ENCODE measurements at places on chromosomes 7 and 10.
A peak's percentile ranks its signal among the peaks of the same experiment; 100 is the strongest.

DNA sequence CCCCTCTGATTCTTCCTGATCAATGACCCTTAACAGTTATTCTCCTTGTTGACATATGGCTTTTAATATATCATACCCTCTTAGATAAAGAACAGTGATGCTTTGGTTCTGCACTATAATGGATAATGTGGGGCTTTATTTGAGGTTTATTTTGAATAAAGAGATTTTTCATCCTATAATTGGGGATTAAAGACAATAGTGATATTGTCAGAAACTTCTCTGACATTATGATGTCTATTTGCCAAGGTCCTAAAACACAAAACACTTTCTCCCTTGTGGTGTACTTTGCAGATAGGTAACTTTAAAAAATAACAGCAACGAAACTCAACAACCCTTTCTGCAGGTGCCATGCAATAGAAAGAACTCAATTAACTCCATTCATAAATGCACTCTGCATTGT is 243.6 kb upstream of the RHOBTB1 start:
- no peak for DNase-seq

DNA sequence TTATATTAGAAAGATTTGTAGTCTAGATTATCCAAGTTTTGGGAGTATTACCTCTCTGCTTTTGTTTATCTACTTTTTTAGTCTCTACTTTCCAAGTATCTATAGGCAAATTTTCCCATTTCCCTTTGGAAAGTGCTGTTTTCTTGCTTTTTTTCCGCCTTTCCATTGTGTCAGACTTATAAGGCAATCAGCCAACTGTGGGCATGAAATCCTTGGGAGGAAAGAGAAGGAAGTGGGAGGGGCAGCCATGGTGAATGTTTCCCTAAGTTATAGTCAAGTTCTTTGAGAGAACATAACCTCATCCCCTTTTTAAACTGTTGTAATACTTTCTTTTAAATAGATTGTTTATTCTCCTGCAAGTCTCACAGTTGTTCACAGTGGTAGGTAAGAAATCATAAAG is 52.6 kb downstream of the PTEN start:
- DNase-seq = no peak

DNA sequence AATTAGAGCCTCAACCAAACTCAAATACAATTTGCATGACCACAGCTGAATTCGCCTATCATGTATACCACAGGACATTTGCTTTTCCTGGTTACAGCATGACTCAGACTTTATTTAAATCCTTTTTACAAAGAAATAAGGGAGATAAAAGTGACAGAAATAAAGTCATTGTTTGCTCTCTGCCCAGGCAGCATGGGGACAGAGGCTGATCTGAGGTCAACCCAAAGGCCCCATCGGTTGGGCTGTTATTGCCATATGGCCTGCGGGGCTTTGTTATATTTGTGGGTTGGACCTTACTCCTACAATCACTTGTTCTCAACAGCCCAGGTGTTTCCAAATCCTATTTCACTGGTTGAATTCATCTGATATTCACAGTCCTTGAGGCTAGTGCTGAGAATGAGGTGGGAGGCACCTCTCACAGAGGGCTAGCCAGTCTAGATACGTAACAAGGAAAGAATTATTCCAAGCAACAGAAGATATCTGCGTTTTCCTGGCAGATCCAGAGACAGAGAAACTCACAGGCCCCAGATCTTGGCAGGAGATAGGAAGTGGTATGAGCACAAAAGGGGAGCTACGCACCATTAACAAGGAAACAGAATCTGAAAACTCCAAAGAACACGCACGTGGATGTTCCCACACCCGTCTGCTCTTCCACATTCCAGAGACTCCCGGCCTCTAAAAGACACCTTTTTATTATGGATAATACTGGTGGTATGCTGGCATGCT is 117.3 kb downstream of the HIPK2 start:
- peak; percentile 47 for DNase-seq

- DNase-seq = peak; percentile 77
Observed at GRCh38 chr10:22345301-22346095, at the start of gene SPAG6. TSS of gene SPAG6 (plus strand) at chr10:22345496. CDS start at chr10:22345612, 116 bp downstream.

DNA sequence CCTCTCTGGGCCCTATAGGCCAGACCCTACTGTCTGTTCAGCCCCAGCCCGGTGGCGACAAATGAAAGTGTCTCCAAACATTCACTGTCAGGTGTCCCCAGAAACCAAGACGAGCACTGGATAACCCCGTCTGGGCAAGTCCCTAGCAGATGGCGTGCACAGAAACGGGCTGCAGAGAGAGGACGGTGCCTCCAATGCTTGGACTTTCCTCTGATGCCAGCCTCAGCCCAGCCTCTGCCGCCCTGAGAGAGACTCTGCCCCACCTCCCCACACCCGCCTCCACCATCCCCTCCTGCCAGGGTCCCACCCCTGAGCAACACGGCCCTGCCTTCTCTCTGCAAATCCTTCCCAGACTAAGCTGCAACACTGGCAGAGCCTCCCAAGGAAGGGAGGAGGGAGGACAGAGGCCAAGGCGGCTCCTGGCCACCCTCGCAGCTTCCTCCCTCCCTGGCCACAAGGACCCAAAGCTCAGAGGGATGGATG is 7.4 kb upstream of the LFNG start:
- DNase-seq = no peak

DNA sequence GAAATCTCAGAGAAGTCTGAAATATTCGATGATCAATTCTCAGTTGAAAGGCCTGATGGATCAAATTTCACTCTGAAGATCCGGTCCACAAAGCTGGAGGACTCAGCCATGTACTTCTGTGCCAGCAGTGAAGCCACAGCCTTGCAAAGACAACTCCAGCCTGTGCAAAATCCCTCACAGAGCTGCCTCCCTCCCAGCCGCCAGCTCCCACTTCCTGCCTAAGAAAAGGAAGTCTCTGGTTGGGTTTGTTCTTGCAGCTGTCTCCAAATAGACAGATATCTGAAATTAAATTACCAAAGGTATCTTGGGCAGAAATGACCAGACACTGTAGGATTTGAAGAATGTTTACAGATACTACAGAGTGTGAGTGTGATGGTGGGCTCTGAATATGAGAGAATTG is 43.4 kb upstream of the PRSS58 start:
- DNase-seq = peak; percentile 54

- DNase-seq = no peak
Observed at GRCh38 chr7:140058517-140058916, 4.2 kb downstream of the PARP12 start.

GRCh38 chr7:122412883-122413282 is 108.3 kb upstream of the FEZF1 start:
- DNase-seq = peak; percentile 36

GRCh38 chr10:30832001-30832748 is 199.5 kb downstream of the ZNF438 start:
- DNase-seq = no peak

DNA sequence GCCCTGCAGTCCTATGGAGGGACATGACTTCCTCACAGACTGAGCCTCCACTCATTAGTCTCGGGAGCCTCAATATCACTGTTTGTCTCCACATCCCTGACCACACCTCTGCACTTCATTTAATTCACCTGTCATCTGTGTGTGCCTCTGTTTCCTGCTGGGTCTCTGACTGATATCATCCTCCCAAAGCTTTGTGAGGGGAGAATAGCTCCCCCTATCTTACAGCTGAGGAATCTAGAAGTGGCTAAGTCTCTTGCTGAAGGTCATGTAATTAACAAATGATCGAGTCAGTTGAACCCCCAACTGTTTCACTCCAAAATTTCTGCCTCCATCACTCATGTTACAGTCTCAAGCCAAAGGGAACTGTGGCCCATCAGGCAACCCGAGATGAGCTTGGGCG is 5.5 kb upstream of the CPXM2 start:
- DNase-seq = no peak

Measured in hematopoietic multipotent progenitor cell treated with erythropoietin and hydrocortisone succinate and interleukin-3 and kit ligand, for 4 days (in vitro differentiated cells).